Activated CD4-positive, CD25-positive, alpha-beta regulatory T cell treated with anti-CD3 and anti-CD28 coated beads, Interleukin-2, amount 50 U/mL, for 24 hours (primary cell): ENCODE measurements at places on chromosomes 3 and 15.

DNA sequence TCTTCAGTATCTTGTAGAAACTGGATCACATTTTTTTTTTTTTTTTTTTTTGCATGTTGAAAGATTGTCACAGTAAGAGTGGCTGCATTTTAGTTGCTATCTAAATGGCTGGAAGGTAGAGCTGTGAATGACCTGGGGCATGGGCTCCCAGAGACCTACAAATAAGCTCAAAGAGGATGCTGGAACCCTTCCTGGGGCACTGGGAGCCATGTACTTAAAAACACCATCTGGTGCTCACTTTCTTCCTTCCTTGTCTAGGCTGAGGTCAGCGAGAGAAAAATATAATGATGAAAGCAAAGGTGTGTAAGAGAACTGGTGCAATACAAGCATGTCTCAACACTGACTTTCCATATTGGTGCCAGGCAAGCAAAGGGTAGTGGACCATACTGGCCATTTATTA, 323.9 kb downstream of the SV2B start:
- no peak for ATAC-seq

DNA sequence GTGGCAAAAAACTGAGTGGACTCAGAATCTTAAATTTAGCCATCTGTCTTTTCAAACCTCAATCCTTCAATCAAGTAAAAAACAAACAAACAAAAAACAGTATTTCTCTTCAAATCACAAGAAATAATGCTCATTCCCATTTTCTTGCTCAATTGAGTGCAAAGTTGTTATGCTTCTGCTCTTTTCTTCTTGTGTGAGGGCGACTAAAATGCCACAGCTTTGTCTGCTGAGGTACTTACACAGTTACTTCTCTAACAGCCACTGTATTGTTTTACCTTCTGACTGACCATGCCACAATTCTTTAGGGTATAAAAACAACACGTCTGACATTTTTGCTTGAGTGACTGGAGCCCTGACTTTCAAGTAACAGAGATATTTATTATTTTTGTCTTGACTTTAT, 617.4 kb downstream of the NAALADL2 start:
- no peak for ATAC-seq

GRCh38 chr3:10192953-10193691, 28.4 kb downstream of the IRAK2 start:
- ATAC-seq, result peak; percentile 29

GRCh38 chr3:128267541-128267940, 114.3 kb downstream of the EEFSEC start:
- no peak for ATAC-seq

GRCh38 chr3:49343163-49343562, 3.3 kb upstream of the USP4 start:
- no peak for ATAC-seq

DNA sequence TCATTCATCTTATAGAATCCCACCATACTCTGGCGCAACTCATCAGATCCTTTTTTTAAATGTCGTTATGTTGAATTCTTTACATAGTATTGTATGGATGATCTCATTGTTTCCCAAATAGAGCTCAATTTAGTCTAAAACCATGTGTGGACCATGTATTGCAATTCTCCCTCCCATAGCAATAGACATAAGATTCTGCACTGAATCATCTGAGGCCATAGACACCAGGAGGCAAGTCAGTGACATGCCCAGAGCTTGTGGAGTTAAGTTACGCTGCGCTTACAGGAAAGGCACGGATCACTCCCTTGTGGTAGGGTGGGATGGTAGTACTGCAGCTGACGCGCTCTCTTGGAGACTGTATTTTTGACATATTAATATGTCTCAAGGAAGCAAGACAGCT, 211.0 kb downstream of the GABRB3 start:
- ATAC-seq, result no peak

DNA sequence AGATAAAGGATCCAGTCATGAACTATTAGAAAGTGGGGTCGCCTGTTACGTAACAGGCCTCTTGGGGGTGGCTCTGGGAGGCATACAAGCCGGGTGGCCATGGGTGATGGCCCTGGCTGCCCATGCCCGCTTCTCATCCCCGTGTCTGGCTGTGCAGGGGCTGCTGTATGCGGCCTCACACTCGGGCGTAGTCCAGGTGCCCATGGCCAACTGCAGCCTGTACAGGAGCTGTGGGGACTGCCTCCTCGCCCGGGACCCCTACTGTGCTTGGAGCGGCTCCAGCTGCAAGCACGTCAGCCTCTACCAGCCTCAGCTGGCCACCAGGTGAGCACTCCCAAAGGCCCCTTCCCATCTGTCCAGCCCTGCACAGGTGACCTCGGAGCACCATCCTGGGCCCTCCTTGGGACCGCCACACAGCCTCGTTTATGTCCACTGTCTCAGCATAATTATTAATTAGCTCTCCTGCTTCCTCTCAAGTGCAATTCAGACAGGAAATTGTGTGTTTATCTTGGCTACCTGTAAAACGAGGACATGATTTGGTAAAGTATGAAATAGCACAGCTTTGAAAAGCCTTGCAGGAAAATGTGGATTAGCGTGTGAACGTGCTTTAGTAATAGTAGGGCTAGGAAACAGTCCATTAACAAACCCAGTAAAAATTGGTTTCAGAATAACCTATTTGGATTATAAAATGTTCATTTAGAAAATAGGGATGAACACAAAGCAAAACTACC, 8.1 kb downstream of the CIB1 start:
- no peak for ATAC-seq

DNA sequence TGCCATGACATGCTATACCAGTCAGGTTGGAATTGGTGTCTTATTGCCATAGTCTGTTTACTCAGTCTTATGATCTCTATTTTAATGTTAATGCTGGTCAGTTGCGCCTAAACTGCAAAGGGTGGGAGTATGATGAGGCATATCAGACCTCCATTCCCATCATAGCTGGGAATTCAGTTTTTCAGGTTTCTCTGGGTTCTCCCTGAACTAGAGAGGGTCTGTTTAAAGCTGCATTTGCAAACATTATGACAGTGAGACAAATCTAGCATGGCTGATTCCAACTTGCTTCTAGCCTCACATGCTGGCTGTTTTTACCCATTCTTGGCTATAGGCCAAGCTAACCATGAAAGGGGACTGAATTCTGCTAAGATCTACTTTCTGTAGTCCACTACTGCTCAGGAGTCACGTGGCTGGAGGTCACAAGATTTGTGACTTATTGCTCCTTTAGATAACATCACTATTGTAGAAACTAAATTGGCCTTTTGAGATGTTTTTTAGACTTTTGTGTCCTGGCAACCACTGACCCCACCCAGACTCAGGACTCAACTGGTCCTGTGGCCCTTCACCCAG, 96.5 kb downstream of the TGFBR2 start:
- ATAC-seq, result no peak

DNA sequence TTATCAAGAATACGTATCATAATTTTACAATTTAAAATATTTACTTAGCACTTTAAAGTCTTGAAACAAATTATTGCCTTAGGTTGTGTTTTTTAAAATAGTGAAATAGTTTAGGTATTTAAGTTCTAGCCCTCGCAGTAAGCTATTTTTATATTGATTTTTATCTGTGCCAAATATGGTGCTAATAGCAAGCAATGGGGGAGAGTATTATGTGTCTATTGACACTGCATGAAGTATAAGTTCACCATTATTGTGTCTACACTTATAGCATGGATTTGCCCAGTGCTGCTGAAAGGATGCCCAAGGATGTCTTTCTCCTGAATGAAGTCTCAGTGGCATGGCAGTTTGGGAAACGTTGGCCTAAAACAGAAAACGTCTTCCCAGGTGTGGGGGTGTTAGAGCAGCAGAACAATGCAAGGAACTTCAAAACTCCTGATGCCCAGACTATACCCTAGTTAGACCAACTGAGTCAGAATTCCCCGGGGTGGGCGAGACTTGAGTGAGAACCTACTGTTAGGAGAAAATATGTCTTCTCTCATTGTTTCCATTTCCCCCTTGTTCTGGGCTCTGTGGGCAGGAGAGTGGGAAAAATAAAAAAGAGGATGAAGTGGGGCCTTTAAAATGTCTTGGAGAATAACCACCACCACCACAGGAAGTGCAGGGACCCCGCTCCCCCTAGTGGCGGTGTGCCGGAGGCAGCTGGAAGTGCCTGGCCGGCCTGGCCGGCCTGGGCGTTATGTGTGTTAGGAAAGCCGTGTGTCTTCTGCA, 104.2 kb upstream of the SLC7A14 start:
- ATAC-seq, result no peak

DNA sequence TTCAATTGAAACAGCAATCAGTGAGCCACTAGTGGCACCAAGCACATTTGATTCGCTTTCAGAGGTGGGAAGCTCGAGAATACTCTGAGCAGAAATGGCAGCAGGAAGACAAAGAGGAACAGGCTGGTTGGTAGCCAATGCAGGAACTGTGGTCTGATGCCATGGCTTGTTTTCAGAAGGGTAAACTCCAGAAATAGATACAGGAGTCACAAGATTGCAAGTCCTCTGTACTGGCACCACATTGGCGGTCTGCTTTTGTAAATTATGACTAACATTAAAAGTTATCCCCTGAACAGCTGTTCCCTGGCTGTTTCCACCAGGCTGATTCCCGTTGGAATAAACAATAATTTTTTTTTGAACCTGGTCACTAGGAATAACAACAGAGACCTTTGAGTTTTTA, 35.5 kb downstream of the USF3 start:
- no peak for ATAC-seq

DNA sequence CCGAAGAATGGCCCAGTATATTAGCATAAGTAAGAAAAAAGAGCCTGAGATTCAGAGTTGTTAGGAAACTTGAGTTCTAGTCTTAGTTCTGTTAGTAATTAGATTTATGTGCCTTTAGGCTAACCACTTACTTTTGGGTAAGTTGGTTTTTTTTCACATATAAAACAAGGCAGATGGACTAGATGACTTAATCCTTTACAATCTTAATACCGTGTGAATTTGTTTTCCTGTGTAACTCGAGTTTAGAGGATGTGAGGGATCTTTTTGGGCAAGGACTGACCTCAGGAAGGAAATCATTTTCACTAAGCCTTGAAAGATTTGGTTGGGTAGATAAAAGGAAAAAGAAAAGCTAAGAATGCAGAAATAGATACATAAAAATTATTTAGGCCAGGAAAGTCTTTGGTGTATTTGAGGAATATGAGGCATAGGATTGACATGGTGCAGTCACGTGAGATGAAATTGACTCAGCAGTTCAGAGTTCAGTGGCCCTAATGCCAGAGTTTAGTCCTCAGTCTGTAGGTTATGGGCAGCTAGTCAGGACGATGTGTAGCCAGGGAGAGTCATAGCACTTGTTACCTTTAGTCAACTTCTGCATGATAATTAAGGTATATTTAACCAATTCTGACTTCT, 34.6 kb downstream of the PAK2 start:
- peak; percentile 70 for ATAC-seq

DNA sequence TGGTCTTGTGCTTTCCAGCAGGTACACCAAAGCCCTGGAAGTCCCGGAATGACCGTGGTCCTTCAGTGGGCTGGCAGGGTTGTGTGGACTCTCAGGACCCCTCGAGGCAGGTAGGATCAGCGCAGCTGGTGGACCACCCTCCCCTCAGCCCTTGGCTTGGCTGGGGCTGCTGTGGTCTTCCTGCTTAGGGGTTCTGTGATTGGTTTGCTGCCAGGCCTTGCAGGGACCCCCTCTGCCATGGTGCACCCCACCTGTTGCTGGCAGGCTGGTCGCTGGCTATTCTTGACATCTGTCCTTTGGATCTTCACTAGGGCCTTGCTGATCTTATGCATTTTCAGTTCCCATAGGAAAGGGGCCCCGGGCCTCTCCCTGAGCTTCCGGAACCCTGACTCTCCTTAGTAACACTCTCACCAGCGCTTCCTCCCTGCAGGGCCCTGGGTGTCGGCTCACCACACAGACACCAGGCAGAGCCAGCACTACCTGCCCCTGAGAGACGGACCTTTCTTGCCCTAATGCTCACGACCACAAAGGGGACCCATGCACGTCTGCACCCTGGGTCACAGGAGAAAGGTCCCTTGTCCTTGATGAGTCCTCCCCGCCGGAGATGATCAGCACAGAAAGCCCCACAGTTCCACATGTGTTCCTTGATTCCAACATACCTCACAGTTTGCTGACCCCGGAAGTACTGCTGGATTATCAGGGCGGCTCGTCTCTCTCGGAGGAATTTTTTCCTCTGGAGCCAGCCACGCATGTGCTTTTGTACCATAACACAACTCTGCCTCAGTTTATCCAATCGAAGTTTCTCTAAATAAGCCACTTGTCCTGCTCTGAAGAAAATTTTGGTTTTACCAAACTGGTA, 51.7 kb downstream of the MYO5C start:
- no peak for ATAC-seq

- ATAC-seq, result no peak
These were observed 100.0 kb downstream of the ZMAT3 start for GRCh38 chr3:178971614-178972013.

- peak; percentile 98 for ATAC-seq
These were observed 51.1 kb upstream of the CHD2 start for GRCh38 chr15:92848852-92849598.

DNA sequence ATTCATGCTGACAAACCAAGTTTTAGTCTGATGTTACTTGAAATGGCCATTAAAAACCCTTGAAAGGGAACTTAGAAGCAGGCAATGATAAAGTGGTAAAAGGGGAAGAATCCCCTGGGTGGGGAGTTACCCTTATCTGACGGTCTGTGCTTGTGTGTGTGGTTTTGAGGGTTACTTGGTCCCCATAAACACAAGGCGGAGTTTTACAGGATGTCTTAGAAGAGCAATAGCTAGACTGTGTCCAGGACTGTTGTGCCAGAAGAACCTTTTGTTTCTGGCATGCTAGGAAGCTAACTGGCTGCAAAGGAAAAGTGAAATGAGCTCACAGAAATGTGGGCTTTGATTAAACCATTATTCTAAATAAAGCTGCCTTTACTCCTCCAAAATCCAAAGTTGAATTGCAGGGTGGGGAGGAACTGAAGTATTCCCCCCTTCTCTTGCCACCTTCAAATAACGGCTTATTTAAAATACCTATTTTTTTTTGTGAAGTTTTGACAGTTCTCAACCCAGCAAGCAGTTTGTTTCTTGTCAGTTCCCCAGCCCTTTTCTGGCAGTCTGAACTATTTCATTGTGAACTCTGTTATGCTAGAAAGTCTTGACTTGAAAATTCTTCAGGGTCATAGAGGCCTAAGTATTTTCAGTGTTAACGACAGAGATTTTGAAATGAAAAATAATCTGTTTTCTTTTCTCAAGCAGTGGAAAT, 443.5 kb downstream of the OTOL1 start:
- ATAC-seq, result no peak
